M059J (cell line): ENCODE measurements at places on chromosomes 16 and 17. TPM values are rescaled to one million over a fixed set of nuclear protein-coding genes. Genes with fewer than 3 reads are reported as not detected.
A peak's percentile ranks its signal among the peaks of the same experiment; 100 is the strongest.

DNA sequence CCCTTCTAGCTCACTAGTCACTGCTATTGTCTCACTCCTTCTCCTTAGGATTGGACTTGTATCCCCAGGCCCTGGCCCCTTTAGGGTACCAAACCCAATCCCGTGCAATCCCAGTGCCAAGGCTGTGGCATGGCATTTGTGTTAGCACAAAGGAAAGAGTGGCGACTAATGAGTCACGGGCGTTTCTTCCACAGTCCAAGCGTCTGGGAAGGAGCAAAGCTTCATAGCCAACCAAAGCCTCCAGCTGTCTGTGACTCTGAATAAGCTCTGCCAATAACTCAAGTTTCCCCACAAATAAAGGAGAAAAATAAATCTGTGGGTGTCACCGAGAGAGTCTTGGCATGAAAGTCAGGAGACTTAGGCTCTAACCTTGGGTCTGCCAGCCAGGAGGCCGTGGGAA, 54.6 kb upstream of the COX10 start:
- DNase-seq = peak; percentile 44

DNA sequence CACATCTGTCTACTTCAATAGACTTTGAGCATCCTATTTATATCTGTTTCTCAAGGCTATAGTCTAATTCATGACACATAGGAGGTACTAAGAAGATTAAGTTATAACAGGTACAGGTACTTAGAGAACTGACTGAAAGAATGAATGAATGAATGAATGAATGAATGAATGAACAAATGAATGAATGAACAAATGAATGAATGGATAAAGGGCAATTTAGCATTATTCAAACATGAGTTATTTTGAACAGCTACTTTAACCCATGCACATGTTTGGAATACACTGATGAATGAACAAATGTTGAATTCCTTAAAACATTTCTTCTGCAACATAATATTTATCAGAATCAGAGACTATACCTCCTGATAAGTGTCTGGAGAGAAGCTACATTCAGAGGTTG, 1165.6 kb upstream of the CDH8 start:
- DNase-seq = no peak

DNA sequence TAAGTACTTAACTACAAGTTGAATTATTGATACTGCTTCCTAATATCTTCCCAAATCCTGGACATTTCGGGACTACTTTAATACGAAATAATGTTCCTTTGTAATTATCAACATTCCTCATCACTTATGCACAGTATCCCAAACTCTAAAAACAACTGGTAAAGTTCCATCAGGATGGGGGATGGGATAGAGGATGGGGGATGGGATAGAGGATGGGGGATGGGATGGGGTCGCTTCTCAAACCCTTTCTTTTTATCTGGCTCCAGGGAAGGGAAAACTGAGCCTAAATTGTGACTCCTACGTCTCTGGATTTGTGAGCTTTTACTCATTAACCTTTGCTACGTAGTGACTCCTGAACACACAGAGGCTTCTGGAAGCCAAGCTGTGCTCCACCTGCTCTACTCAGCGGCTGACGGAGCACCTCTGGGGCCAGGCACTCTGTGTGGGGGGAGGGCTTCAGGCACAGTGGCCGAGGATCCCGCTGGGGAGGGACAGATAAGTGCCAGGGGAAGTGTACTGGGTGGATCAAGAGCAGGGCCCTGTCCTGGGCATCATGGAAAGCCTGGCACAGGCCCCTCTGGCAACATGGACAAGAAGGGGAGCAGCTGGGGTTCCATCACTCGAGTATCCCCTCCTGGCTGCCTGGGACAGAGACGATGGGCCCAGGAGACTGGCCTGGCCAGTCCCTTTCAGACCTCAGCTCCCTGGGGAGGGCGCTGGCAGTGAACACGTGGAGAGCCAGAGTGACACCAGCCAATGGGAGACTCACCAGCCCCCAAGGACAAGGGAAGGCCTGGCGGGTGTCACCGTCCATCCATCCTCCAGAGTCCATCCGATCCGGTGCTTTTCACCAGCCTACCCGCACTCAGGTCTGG, 56.2 kb downstream of the PGS1 start:
- DNase-seq = no peak

- DNase-seq = no peak
These were observed 101.6 kb downstream of the SKAP1 start for GRCh38 chr17:48328457-48328856.

- peak; percentile 17 for DNase-seq
These were observed 550.0 kb downstream of the CDH13 start for GRCh38 chr16:83176802-83177201.

DNA sequence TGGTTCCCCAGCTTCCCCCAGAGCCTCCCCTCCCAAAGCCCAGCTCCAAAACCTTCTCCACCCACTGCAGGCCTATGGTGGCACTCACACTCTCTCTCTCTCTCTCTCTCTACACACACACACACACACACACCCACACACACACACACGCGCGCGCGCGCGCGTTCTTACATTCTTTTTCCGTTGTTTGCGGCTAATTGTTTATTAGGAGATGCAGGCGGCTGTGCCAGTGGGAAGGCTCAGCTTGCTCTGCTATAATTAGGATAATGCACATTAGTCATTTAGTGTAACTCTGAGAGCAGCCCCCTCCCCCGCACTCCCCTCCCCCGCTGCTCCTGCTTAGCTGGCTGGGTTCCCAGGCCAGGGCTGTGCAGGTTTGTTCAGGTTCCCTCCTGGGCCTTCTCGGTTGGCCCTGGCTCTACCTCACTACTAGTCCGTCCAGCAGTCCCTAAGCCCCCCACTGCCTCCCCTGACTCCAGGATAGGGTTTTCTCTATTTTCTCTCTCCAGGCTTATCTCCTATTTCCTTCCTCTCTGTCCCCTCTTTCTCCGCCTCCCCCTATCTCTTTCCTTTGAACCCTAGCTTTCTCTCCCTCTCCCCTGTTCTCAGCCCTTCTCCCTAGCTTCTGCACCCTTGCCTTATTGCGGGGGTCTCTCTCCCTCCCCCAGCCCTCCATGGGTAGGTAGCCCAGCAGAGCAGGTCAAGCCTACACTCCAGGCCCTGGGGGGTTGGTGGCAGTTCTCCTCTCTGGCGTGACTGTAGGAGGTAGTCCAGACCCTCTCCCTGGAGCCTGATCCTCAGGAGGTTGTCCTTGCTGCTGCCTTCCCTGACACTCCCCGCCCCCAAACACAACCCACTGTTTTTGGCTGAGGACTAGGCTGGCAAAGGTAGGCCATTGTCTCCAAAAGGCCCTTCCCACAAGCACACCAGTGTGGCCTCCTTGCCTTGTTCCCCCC, 34.0 kb downstream of the TMEM132E start:
- DNase-seq = peak; percentile 4

DNA sequence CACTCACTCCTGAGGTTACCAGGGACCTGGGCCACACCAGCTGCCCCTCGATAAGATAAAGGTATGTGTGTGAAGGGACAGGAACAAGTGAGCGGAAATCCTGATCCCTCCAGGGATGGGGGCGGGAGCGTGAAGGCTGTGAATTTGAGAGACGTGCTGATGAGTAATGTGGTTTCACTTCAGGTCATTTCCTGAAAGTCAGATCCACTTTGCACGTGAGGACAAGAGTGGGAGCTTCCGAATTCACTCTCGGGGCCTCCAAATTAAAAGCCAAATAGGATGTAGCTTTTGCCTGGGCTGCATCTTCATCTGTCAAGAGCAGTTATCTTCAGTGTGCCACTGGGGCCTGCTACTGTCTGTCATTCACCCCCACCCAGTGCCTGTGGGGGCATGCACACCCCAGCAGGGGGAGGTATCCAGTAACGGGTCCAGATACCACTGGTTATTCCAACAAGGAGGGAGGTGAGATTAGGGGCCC, 87.4 kb upstream of the LHX1 start:
- peak; percentile 92 for DNase-seq

DNA sequence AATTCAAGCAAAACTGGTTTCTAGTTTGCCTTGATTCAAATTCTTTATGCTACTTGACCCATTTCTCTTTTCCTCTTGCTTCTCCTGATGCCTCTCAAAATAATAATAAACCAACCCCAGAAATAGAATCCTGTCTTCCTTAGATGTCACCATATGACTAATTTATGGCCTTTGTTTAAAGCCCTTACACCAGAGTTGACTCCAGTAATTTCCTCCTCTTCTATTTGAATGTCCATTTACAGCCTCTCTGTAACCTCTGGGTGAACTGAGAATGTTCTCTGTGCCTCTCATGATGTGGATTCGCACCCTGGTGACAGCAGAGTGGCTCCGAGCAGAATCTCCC, 31.5 kb downstream of the ZFHX3 start:
- DNase-seq = peak; percentile 34

GRCh38 chr16:15650698-15651171, 690 bp downstream of the NDE1 start:
- peak; percentile 39 for DNase-seq

GRCh38 chr16:74725651-74726455, 25.2 kb upstream of the MLKL start:
- DNase-seq = no peak

- DNase-seq = no peak
These were observed 474.5 kb upstream of the EEF2KMT start for GRCh38 chr16:5572056-5572455.

DNA sequence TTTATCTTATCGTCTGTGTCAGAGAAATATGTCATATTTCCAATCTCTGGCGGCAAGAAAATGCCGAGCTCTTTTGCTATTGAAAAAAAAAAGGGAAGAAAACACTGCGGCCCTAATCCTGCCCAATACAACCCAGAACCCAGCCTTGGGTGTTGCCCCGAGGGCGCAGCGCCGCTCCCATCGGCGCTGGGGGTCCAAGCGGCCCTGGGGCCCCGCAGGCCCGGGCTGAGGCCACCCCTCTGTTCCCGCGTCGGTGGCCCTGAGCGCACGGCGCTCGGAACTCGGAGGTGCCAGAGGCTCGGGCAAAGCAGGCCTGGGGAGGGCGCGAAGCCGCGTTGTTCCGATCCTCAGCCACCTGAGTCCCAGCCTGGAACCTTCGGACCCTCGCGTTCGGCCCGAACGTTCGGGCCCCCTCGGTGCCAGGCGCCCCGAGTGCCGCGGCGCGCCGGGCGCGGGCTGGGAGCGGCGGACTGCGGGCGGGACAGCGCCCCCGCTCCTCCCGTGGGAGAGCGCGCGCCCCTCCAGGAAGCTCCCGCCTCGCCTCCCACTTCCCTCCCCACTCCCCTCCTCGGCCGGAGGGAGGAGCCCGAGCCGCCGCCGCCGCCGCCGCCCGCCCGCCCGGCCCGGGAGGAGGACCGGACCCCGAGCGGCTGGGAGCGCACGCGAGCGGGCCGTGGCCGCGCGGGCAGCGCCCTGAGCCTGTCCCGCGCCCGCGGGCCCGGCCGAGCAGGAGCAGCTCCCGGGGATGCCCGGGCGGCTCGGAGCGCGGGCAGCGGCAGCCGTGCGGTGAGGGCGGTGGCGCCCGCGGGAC, at the start of gene CPNE2:
Gene CPNE2 (plus strand): TSS at position 609 of the 811 bp plus-strand sequence. CDS start 18,160 bp downstream, outside the sequence.
- peak; percentile 54 for DNase-seq

- DNase-seq = peak; percentile 36
These were observed 193.5 kb upstream of the KIF2B start for GRCh38 chr17:53629188-53629587.

DNA sequence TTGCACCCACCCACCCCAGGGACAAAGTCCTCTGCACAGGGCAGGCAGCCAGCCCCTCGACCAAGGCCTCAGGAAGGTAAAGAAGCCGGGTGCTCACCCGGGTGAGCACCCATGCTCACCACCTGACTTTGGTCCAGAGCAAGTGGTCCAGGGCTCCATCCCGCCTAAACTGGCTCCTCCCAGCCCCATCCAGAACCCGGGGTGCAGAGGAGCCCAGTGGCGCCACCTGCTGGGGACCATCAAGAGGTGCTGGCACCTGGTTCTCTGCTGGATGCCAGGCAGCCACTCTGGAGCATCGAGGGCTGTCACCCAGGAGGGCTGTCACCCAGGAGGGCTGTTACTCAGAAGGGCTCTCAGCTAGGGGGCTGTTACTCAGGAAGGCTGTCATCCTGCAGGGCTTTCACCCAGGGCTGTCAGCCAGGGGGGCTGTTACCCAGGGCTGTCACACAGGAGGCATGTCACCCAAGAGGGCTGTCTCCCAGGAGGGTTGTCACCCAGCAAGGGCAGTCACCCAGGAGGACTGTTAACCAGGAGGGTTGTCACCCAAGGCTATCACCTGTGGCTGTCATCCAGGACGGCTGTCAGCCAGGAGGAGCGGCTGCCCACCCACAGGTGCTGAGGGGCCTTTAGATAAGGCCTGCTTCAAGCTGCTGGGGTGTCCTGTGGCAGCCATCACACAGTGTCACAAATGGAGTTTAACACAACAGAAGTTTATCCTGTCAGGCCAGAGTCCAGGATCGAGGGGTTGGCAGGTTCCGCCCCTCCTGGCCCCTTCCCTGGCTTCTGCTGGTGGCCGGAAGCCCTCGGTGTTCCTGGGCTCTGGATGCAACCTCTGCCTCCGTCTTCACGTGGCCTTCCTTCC, 98.5 kb downstream of the TNFRSF13B start:
- DNase-seq = peak; percentile 18

- no peak for DNase-seq
These were observed 172.8 kb downstream of the RAB11FIP4 start for GRCh38 chr17:31564291-31564690.

GRCh38 chr17:41512546-41513167, 6.0 kb downstream of the KRT15 start:
- DNase-seq = no peak

DNA sequence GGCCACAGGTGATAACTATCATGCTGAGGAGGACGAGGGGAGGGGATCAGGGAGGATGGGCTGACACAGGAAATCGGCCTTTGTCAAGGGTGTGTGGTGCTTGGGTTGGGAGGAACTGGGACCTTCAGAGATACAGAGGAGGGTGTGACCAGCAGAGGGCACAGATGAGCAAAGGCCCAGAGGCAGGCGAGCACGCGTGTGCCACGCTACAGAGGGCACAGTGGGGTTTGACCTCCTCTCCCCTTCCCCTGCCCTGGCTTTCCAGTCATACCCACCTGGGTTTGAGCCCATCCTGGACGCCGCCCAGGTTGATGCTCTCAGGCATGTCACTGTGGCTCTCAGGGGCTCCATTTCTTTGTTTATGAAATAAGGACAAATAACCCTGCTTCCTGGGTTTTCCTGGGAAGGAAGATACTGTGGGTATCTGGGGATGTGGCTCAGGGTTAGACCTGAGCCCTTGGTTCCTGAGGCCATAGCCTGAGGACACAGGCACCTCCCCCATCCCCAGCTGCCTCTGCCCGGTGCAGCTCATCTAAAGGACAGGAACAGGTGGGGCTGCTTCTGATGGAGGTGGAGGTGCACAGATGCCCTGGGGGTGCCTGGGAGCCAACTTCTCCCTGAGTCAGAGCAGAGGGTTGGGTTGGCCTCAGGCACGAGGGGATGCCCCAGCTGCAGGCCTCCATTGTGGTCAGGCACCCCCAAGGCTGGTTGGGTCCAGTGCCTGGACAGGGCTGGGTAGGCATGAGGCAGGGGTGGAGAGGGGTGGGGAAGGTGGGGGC, 51.8 kb downstream of the BEAN1 start:
- DNase-seq = peak; percentile 62

Gene HID1
- 0.39 TPM in 1 of 2 replicates, not detected in the other for total RNA-seq

Gene PMP22
- total RNA-seq = 15.3 and 20.0 TPM in 2 replicates

Gene PTX4
- not detected in 2 replicates for total RNA-seq

Gene EPN3
- total RNA-seq = 0.74 TPM in 1 of 2 replicates, not detected in the other

Gene DPEP1
- 0.79 TPM in 1 of 2 replicates, not detected in the other for total RNA-seq

Gene MCRIP2
- 8.5 and 20.9 TPM in 2 replicates for total RNA-seq

Gene PIK3R6
- not detected in 2 replicates for total RNA-seq

Gene GH1
- not detected in 2 replicates for total RNA-seq
